ENCODE measurements at places on chromosomes 1 and 21. TPM values are rescaled to one million over a fixed set of nuclear protein-coding genes. Genes with fewer than 3 reads are reported as not detected.

Gene TNFRSF14
- total RNA-seq: 152 TPM

DNA sequence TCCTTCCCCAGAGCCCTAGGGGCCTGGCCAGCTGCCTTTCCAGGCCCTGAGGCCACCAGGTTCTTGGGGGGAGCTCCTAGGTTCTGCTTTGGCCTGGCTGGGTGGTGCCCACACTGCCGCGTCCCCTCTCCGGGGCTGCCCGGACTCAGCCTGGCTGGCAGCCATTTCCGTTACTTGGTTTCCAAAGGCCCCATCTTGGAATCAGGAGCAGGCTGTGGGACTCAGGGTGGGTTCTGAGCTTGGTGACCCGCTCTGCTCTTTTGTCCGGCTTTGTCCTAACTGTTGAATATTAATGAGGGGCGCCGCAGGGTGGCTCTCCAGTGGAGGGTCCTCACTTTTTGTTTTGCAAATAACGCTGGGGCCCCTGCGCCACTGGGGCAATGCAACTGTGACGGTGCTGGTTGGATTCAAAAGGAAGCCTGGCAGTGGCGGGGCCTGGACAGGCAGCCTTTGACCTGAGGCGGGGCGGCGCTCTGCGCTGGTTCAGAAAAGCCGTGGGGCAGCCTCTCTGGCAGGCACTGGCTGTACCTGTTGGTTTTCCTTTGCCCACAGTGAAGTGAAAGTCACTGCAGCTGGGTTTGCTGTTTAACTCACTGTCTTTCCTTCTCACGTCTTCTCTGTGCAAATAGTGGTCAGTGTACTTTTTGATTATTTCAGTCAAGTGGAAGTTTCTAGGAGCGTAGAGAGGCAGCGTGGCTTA lies 20.2 kb downstream of the SKI start:
- no peak for DNase-seq

- no peak for DNase-seq
Measured at GRCh38 chr1:210170220-210170619, 62.4 kb upstream of the SERTAD4 start.

Gene KCNA2
- total RNA-seq: 0.24 TPM

Gene LMX1A
- total RNA-seq: not detected

Gene LCE1F
- total RNA-seq: not detected

DNA sequence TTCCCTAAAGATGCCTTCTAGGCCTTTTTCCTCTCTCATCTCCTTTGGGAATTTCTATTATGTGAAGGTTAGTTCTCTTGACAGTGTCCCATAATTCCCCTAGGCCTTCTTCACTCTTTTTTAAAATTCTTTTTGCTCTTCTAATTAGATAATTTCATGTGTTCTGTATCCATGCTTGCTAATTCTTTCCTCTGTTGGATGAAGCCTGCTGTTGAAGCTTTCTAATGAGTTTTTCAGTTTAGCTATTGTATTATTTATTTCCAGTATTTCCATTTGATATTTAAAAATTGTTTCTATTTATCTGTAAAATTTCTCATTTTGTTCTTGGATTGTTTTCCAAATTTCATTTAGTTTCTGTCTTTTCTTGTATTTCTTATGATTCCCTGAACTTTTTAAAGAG lies 28.5 kb upstream of the FAM163A start:
- DNase-seq: no peak

DNA sequence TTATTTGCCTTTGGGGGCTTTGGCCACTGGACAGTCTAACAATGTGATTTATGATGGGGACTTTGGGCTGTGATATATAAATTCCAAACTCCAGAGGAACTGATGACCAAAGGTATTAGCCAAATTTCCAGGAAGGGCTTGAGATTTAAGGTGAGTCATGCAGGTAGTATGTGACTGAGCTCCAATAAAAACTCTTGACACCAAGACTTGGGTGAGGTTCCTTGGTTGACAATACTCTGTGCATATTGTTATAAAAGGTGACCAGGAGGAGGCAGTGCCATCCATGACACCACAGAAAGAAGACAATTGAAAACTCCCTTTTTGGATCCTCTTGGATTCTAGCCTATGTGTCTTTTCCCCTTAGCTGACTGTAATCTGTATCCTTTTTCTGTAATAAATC lies 392.7 kb upstream of the LRRC7 start:
- DNase-seq: no peak

DNA sequence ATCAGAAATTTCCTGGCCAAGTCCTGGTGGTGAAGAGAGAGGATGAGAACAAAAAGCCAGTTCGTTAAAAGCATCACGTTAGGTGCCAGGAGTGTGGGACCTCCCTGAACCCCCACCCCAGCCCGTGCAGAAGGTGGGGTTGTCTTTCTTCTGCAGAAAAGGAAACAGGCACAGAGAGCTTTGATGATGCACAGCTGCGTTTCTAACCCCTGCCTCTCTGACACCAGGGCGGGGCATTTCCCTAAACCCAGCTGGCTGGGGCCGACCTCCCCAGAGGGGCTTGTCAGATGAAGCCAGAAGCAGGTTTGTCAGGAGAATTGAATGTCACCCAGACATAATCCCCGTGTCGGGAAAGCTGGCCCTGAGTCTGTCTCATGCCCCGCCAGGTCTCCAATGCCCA lies 189.3 kb upstream of the EDN2 start:
- peak; percentile 67 for DNase-seq

- no peak for DNase-seq
Measured at GRCh38 chr1:218425647-218426342, 80.7 kb downstream of the TGFB2 start.

GRCh38 chr1:179599623-179600249 lies 8.1 kb downstream of the TDRD5 start:
- DNase-seq: no peak

GRCh38 chr1:147851149-147851548 lies 51.4 kb upstream of the GJA8 start:
- no peak for DNase-seq

DNA sequence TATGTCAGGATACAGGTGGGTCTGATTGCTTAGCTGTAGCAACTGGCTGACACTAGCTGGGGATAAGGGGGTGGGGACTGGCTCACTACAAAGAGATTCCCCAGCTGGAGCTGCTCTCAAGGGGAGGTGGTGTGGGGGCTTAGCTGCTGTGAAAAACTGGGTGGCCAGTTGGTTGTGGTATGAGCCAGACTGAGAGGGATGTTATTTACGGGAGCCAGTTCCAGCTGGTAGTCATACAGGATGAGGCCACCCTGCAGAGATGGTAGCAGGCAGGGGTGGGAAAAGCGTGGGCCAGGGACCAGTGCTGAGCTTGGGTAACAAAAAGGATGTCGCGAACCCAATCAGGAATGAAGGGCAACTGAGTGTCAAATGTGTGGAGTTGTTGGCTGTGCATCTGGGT lies 204.0 kb upstream of the C21orf91 start:
- no peak for DNase-seq

DNA sequence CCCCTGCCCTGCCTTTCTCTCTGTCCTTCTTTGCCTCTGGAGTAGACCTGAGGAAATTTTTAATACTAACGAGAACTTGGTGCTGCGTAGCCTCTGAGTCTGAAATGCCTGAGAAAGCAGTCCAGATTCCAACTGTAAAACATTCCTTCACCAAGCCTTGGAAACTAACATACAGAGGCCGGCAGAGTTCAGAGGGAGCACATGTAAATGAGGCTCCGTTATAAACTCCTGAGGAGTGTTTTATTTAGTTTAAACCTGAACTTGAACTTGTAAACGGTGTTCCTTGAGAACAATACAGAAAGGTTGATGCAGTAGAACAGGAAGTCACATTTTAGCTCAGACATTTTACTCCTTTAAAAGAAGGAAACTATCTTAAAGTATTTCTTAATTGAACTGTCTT lies 280.7 kb downstream of the TM2D1 start:
- no peak for DNase-seq

DNA sequence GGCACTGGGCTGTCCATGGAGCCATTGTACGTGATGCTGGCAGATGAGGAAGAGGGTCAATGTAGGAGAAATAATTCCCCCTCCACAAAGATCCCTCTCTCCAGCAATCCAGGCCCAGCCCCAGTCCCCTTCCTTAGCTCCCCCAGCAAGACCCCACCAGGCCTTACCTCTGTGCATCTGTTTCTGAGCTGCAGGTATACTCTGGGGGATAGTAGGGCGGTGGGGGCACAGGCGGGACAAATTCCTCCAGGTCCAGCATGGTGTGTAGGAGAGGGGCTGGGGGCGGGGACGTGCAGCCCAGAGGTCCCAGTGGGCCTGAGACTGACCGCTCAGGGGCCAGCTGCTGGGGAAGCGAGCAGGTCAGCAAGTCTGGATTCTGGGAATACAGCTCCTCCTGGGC lies 3.7 kb downstream of the ENTREP3 start:
- DNase-seq: no peak

Gene FAM78B
- total RNA-seq: 0.27 TPM

- DNase-seq: no peak
Measured at GRCh38 chr1:33836911-33837310, 27.0 kb upstream of the HMGB4 start.

Gene SPATA21
- total RNA-seq: not detected

DNA sequence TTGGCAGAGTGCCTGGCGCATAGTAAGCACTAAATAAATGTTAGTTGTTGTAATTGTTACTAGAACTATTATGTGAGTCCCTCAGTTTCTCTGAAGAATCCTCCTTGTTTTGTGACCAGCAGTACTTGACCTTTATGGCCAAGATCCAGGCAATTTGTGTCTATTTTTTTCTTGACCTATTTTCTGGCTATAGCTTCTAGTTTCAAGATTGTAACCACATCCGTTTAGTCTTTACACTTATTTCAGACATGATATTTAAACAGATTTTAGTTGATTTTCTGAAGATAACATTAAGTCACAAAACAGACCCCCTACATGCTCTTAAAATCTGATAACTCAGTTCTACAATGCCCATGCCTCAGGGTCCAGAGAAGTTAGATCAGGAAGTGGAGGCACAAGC lies 50.3 kb downstream of the CDC7 start:
- DNase-seq: no peak

- DNase-seq: peak; percentile 45
Measured at GRCh38 chr1:117754061-117754969, 148.5 kb downstream of the TENT5C start.

GRCh38 chr1:195714248-195714647 lies 894.0 kb downstream of the KCNT2 start:
- DNase-seq: no peak

Gene OR2T4
- not detected for total RNA-seq

Gene KCNJ9
- not detected for total RNA-seq

All from activated CD4-positive, alpha-beta memory T cell treated with anti-CD3 and anti-CD28 coated beads for 36 hours (primary cell).